ENCODE measurements at places on chromosomes 13 and 19. TPM values are rescaled to one million over a fixed set of nuclear protein-coding genes. Genes with fewer than 3 reads are reported as not detected.

ZNF222 gene
- 6.2 TPM for total RNA-seq

DNA sequence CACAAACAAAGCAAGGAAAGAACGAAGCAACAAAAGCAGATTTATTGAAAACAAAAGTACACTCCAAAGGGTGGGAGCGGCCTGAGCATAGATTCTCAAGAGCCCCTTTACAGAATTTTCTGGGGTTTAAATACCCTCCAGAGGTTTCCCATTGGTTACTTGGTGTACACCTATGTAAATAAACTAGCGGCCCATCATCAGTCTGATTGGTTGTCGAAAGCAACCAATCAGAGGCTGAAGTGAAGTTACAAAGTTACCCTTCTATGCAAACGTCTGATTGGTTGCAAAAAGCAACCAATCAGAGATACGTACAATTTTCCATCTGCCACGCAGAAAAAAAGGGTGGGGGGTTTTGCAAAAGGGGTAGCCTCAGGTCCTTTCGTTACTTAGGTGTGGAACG is 96.3 kb upstream of the UBAC2 start:
- no peak for DNase-seq

- DNase-seq, result no peak
Observed at GRCh38 chr13:102648046-102648445, 46.8 kb downstream of the METTL21C start.

DNA sequence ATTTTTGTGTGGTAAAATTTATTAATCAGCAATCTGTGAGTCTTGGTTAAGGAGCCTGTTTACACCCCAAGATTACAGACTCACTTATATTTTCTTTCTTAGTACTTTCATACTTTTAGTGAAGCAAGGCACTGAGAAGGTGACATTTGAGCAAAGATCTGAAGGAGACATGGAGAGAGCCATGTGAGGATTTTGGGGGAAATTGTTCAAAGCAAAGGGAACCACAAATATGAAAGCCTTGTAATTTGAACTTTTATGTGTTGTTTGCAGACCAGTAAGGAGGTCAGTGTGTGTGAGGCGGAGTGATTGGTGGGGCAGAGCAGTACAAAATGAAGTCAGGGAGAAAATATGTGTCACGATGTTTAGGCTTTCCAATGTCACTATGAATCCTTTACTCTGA is 140.7 kb upstream of the KLF12 start:
- no peak for DNase-seq

- DNase-seq, result peak; percentile 27
Observed at GRCh38 chr19:44620667-44621066, 7.3 kb downstream of the IGSF23 start.

DNA sequence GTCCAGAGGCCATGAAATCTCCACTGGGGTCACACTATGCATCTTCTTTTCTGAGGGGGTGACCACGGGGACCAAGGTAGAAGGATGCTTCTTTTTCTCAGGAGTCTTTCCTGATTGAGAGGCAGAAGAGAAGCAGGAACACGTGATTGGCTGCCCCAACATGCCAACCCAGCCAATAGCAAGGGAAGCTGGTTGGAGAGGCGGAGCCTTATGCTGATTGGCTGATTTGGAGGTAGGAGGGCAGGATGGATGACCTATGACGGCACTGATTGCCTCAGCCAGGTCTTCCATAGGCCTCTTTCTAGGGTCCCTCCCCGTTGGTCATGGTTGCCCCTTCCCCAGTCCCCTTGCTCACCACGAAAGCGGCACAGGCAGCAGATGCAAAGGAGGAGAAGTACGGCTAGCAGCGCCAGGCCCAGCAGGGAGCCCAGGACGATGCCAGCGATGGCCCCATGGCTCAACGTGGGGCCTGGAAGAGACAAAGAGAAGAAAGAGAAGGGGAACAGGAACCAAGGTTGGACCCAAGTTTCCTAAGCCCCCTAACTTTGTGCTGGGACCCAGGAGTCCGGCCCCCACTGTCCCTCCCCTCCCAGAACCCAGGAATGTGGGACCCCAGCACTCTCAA is 8.0 kb downstream of the VSIG10L start:
- DNase-seq, result no peak

ATP8A2 gene
- total RNA-seq, result 1.3 TPM

DNA sequence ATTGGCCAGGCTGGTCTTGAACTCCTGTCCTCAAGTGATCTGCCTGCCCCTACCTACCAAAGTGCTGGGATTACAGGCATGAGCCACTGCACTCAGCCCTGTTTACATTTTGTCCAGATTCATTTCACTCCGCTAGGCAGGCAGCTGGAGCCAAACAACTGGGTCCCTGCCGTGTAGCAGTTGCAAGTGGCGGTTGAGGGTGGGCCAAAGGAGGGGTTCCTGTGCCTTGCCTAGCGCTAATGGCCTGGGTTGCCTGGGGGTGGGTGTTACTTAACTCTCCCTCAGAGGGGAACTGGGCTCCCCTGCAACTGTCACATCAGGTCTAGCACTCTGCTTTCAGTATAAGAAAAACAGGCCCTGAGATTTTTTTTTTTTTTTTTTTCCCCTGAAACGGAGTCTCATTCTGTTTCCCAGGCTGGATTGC is 7.4 kb downstream of the ACP5 start:
- DNase-seq, result no peak

DNA sequence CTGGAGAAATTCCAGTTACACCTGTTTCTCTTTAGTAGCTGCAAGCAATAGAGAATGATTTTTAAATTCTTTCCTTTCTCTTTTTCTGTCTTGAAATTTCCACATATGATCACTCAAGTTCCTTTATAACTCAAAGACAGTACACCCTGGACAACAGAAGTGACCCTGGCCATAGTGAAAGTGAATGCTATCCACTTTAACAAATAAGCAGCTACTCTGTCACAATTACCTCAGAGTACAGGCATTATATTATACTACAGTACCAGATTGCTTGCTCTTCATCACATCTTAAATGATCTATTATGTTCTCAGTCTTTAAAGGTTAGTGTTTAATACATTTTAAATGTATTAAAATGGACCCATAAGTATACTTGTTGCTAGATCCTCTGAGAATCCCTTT is 136.2 kb downstream of the KLF12 start:
- DNase-seq, result no peak

GRCh38 chr19:18208098-18208951 is 4.5 kb upstream of the RAB3A start:
- DNase-seq, result peak; percentile 45

- DNase-seq, result no peak
Observed at GRCh38 chr19:39969266-39969665, 1.7 kb upstream of the PSMC4 start.

DNA sequence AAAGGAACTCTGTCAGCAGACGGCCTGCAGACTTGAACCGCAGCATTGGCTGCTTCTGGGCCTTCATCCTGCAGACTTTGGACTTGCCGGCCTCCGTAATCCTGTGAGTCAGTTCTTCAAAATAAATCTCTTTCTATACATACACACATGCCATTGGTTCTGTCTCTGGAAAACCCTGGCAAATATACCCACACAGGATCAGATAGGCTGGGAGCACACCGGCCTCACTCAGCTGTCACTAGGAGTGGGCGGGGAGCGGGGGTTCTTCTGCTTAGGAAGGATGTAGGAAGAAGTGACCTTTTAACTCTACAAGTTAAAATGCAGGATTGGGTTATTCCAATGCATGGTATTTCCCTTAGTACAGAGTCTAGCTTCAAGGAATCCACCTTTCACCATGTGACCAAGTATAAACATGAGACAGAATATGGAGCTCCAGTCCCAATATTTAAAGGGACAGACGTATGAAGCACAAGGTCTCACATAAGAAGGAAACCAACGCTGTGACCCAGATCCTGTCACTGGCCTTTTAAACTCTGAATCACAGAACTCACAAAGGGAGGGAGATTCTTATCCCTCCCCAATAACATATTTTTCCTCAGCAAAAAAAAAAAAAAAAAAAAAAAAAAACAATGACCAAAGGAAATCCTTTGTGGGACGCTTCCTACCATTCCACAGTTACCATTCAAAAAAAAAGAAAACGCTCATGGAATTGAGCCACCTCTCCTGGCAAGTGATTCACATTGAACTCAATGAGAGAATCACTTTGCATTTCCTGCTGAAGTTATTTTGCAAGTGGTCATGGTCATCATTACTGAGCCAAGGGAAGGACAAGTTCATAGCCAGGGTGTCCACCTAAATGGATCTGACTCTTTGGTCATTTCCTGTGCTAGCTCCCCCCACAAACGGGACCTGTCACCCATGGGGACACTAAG is 352.9 kb downstream of the FOXO1 start:
- no peak for DNase-seq

CCL25 gene
- not detected for total RNA-seq

DNA sequence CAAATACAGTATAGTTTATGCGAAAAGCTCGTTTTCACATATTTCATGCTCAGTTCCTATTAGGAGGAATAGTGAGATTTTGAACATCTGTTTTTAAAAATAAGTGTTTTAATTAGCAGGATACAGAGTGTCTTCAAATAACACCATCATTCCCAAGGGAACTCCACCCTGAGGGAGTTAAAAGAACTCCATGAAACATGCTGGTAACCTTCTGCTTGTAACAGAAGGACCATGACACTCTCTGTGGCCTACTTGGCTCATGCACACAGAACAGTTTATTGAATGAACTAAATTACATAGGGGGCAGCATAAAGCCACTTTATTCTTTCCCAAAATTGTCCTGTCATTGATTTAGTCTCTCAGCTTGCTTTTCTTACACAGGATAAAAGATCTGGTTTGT is 809.5 kb upstream of the SLITRK6 start:
- no peak for DNase-seq

DNA sequence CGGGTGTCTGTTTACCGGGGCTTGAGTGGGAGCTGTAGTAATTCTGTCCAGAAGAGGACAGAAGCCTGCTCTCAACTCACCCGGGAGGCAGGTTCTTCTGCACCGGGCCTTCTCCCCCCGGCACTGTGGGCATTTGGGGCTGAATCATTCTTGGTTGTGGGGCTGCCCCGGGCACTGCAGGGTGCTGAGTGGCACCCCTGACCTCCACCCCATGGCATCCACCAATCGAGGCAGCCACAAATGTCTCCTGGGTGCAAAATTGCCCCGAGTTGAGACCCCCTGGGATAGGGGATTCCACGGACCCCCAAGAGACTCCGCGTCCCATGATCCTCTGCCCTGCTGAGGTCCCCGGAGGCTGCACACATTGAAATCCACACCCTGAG is 68.8 kb downstream of the GNG7 start:
- DNase-seq, result no peak

- DNase-seq, result no peak
Observed at GRCh38 chr13:110629735-110630134, 14.4 kb downstream of the NAXD start.

GRCh38 chr13:65679240-65679639 is 1550.9 kb downstream of the PCDH9 start:
- no peak for DNase-seq

SH2D3A gene
- not detected for total RNA-seq

DNA sequence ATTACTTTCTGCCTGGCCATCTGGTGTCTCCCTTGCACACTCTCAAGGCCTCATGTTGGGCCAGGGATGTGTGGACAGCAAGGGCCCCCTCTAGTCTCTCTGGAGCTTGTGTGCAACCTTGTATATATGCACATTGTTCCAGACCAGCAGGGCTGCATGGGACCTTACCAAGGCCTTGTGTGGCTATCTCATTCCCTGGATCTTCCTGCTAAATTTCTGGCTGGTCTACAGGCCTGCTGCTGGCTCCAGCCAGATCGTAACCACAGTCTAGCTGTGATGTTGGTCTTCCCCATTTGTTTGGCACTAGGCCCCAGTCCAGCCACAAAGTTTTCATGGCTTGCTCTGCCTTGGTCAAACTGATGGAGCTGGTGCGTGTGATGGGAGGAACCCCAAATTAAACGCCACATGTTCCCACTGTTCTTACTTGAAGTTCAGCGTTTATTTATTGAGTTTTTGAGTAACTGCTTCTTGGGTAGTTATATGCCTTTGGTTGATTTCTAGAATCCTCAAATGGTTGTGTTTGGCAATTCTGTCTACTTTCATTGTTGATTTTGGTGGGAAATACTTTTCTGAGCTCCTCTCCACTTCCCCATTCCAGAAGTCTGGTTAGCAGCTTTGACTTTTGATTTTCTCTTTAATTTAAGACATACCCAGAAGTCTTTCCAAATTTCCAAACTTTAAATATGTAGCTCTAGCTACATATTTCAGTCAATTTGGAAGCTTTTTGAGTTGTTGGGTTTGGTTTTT is 56.4 kb downstream of the SIPA1L3 start:
- DNase-seq, result peak; percentile 92

UBE2L5 gene
- not detected for total RNA-seq

DNA sequence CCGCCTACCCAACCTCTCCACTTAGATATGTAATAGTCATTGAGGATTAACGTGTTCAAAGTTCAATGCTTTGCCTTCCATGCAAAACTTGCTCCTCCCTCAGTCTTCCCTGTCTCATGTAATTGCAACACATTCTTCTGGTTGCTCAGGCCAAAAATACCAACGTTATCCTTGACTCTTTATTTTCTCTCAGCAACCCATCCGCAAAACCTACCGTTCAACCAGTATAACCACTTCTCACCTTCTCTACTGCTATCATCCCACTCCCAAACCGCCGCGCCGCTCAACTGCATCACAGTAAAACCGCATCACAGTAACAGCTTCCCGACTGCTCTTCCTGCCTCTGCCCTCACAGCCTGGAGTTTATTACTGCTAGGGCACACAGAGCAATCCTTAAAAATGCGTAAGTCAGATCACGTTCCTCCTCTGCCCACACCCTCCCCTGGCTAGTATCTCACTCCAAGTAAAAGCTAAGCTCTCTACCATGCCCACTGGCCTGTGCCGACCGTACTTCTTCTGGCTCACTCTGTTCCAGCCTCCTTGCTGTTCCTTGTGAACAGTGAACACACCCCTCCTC is 8.2 kb downstream of the MTIF3 start:
- DNase-seq, result no peak

GRCh38 chr19:51354103-51354741 is 12.0 kb downstream of the ETFB start:
- no peak for DNase-seq

GRCh38 chr13:73025217-73026012 is 33.4 kb upstream of the KLF5 start:
- DNase-seq, result no peak

PROZ gene
- not detected for total RNA-seq

OR7C1 gene
- under 0.01 TPM for total RNA-seq

ATP4A gene
- total RNA-seq, result not detected

- no peak for DNase-seq
Observed at GRCh38 chr19:19782783-19783182, 38.8 kb downstream of the ZNF506 start.

DNA sequence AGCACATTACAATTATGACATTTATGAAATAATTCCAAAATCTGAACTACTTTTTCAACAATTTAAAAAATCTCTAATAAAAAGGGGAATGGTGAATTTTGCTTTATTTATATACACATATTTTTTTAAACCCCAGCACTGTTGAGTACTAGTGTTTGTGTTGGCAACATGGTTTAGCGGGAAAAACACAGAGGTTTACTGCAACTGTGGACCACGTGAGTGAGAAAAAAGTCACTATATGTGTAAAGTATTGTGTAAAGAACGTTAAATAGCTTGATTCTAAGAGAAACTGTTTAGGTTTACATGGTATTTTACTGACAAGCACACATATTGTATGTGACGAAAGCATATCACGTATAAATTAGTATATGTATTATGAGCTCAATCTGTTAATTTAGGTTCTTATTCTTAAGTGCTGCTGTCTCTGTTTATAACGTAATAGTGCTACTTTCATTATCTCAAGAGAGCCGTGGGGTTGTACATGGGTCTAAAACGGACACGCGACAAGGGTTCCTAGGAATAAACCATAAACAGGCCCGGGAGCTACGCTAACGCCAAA is 617 bp downstream of the SKA3 start:
- peak; percentile 39 for DNase-seq

ERICH4 gene
- total RNA-seq, result not detected

All from RPMI7951 (cell line).